Activated CD8-positive, alpha-beta memory T cell treated with anti-CD3 and anti-CD28 coated beads, Interleukin-2, amount 50 U/mL, for 48 hours (primary cell): ENCODE measurements at places on chromosomes 3 and 15.

DNA sequence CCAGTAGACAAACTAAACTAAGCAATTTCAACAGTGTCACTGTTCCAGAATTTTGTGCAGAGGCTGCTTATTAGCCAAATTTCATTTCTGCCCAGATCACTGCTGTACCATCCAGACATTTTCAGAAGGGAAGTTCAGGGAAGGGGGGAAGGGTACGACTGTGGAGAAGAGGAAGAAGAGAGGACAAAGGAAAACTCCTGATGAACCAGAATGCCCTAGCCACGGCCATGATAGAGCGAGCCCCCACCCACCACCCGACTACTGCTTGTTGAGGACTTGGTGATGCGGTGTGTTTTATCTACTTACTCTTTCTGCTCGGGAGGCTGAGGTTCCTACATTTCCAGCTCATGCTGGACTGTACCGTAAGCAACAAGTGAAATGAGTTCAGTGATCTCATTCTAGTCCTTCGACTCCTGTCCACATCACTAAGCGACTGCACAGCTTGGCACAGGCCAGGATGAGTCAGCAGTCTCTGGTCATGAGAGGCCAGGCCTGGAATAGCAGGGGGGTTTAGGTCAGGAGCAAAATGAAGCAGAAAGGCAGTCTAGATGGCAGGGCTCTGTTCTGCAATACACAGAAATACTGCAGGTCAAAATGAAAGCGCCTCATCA, 330.8 kb downstream of the TIGIT start:
- no peak for DNase-seq

GRCh38 chr3:177703788-177704187, 506.5 kb upstream of the TBL1XR1 start:
- DNase-seq = no peak

DNA sequence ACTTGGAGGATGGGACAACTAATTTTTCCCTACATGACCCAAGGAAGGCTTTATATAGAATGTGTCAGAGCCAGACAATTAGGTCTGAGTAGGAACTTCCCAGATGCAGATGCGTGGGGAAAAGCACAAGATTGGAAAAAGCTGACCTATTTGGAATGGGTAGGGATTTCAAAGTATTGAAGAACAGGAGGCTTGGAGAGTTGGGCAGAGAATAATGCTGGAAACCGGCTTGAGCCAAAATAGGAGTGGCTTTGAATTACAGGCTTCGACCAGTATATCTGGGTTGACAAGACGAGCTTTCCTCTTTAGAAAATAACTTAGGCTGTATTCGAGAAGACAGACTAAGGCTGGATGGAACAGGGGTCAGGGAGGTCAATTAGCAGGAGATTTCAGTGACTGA, 181.1 kb downstream of the GBE1 start:
- DNase-seq = no peak

DNA sequence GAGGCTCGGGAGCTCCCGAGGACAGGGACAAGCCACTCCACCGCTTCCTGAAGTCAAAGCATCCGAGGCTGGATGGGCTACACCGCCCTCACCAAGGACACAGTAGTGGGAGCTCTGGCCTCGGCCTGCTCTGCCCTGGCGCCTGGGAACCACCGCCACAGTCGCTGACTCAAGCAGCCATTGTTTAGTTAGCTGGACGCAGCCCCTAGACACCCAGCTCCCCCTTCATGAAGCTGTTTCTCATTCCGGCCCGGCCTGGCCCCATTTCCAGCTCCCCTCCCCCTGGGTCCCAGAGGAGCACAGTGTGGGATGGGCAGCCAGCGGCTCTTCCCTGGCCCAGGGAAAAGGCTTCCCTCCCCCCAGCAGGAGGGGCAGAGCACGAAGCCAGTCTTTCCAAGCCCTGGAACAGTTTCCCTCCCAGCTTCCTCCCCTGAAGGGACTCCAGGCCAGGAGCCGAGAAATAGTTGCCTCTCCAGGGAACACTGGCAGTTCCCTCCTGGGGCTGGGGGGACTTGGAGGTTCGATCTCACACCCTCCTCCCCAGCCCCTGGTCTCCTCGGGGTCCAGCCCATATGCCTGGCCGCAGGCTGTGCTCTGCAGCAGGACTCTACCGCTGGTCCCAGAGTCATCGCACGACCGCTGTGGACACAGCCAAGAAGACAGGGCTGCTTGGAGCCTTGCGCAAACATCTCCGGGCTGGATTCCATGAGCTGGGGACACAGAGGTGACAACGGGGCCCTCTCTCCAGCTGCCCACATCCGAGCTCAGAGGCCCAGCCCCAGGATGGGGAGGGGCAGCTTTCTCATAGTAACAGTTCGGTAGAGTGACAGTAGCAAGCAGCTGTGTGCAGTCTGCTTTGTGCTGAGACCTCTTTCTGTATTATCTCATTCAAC, 10.0 kb downstream of the PLXND1 start:
- no peak for DNase-seq

GRCh38 chr15:75307778-75308390, 25.2 kb downstream of the GOLGA6D start:
- DNase-seq = no peak
